Ecto neural progenitor cell (in vitro differentiated cells): ENCODE measurements at places on chromosomes 12 and 14.

DNA sequence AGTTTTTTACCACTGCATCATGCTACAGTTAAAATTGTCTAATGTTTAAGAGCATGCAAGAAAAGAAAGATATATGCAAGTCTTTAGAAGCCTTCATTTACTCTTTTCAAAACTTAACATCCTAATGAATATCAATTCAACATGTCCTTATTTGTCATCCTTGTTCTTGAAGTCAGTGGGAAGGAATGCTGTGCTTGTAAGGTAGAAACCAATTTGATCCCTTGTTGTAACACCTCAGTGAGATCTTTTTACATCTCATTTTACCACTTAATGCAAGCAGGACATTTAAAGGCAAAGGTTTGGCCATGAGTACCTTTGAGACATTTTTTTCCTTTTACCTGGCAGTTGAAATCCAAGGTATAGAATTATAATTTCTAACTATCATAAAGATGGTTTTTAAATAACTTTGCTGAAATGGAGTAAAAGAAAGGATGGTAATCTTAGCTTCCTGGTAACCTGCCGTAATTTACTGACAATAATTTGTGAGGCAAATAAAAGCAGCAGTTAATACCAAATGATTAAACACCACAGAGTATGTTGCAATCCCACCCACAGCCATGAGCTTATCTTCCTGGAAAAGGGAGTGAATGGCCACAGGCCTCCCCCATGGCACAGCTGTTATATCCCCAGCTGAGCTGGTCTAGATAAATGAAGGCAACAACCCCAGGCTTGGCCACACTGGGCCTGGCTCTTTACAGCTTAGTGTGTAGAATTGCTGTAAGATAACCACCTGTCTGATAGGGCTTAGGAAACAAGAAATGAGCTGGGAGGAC is 33.2 kb upstream of the STRN3 start:
- no peak for DNase-seq

GRCh38 chr14:92472860-92473259 is 40.7 kb upstream of the RIN3 start:
- peak; percentile 10 for DNase-seq

DNA sequence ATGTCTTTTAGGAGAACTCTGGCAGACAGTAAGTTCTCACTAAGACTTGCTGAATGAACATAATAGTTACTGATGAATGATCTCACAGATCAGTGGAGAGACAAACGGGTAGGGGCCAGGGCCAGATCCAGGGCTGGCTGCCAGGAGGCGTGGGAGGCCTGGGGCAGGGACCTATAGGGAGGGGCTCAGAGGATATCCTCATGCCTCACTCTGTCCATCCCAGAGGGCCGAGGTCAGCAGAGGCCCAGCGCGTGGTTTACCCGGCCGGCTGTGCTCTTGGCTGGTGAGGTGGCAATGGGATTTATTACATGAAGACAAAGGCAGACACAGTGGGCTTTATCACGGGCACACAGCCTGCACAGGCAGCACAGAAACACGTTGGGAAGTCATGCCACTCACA is 85.4 kb downstream of the CHGA start:
- DNase-seq, result no peak

- no peak for DNase-seq
Measured at GRCh38 chr12:53561590-53561953, 54.3 kb upstream of the NPFF start.

- no peak for DNase-seq
Measured at GRCh38 chr14:21332950-21333349, 50.9 kb downstream of the SUPT16H start.

DNA sequence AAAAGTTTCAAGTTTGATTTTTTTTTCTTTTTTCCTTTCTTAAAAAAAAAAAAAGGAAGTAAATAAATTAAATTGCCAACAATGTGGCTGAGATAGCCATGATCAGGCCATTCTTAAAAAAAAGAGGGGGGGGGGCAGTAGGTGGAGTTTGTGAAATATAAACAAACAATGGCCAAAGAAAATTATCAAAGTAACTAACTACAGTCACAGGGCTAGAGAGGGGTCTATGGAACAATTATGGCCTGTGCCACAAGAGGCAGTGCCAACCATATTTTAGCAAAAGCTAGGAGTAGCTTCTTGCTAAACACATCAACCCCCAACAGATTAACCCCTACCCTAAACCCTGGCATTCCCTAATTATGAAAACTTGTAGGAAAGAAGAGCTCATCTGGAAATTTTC is 16.2 kb upstream of the SMARCC2 start:
- DNase-seq, result no peak

DNA sequence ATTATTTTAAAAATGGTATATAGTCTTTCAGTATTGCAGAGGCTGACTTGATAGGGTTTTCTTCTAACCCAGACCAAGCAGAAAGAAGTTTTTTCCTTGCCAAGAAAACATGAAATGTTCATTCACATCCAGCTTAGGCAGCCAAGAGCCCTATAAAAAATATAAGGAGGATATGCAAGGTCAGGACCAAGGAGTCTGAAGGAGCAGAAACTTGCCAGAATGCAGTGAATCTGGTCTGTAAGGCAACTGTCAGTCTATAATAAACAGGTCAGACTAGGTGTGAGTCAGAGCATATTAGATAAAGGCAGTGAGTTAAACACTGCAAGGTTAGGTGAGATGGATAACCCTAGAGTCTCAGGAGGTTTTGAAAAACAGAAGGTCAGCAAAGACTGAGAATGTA is 645.5 kb downstream of the C12orf50 start:
- no peak for DNase-seq

- peak; percentile 80 for DNase-seq
Measured at GRCh38 chr12:99043319-99043914, 398.3 kb downstream of the APAF1 start.

DNA sequence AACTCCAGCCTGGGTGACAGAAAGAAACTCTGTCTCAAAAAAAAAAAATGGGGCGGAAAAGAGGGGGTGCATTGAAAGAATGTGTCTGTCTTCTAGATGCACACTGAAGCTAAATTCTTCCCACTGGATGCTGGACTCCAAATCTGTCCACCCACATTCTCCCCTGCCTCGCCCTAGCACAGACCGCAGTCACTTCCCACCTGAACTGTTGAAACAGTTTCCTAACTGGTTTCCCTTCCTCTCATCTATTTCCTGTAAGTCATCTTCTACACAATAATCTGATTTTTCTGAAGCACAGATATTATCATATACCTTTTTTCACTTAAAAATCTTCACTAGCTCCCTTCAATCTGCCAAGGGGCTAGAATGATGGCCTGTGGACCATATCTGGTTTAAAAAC is 1.5 kb upstream of the HCAR1 start:
- DNase-seq, result no peak

GRCh38 chr12:124217508-124218242 is 77.2 kb upstream of the RFLNA start:
- DNase-seq, result peak; percentile 69

- DNase-seq, result no peak
Measured at GRCh38 chr14:44941591-44941990, 20.2 kb downstream of the KLHL28 start.

GRCh38 chr12:33825986-33826602 is 196.2 kb upstream of the ALG10 start:
- DNase-seq, result no peak

- DNase-seq, result no peak
Measured at GRCh38 chr12:108375986-108376663, 37.0 kb upstream of the CMKLR1 start.

- DNase-seq, result no peak
Measured at GRCh38 chr12:52821826-52822660, 8.1 kb upstream of the KRT4 start.

GRCh38 chr14:104137297-104138097 is 890 bp upstream of the KIF26A start:
- peak; percentile 92 for DNase-seq

DNA sequence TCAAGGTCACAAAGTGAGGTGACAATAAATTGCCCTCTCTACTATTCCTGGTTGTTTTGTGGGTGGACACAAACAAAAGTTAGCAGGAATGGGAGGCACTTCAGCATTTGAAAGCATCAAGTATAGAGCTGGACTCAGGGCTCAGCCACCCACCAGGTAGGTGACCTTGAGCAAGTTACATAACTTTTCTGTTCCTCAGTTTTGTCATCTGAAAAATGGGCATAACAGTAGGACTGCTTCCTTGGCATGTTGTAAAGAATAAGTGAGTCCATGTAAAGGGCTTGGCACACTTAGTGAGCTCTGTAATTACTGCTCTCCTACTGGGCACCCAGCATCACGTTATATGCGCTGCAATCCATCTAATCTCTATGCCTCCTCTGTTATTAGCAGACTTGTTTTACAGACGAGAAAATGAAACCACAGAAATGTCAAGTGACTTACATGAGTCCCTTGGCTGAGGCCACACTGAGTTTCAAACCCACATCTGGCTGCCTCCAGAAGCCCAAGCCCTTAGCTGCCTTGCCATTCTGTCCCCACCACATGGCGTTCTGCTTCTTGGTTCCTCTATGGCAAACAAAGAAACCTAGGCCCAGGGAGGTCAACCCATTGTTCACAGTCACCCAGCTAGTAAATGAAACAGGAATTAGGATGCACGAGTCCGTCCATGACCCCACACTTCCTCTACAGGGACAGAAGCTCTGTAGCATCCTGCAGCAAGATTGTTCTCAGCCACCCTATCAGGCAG is 63.2 kb upstream of the SLC24A4 start:
- DNase-seq, result no peak

- no peak for DNase-seq
Measured at GRCh38 chr12:4787965-4788364, 67.8 kb downstream of the GALNT8 start.
